A549 (cell line): ENCODE measurements at places on chromosomes 6 and 20.
A peak's percentile ranks its signal among the peaks of the same experiment; 100 is the strongest.

DNA sequence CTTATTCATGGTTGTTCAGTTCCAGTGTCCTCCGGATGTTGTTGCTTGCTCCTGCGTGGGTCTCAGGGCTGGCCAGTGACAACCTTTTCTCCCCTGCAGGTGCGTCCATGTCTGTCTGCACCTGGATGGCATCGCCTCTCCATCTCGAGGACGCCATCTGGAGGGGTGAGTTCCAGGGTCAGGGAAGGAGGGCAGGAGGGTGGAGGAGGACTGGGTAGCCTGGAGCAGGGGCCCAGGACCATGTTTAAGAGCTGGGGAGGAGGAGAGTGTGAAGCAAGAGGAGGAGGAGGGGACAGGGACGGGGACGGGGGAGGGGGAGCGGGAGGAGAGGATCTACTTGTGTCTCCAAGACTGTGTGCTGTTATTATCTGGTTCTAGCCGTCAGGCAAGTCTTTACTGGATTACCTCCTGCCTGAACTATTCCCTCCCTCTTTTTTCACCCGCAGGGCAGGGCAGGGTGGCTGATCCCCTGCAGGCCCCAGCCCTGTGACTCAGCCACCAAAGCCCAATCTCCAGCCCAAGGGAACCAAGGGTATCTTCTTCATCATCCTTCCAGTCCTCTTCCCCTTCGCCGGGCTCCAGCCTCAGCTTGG lies 32.2 kb upstream of the TULP1 start:
- no peak for DNase-seq

DNA sequence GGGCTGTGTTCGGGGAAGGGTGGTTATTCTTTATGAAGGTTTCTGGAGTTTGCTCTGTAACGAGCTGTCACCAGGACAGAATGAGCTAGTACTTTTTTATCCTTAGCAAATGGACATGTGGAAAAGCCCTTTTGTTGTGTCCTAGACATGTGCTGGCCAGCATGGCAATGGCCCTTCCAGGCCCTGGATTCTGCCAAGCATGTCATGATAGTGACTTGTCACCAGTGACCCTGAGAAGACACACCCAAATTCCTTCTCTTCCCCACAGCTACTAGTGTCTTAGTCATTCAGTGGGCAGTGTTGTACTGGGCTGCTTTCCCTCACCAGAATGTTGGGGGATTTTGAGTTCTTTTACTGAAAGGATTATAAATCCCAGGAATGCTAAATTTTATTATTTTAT lies 74.0 kb upstream of the XRN2 start:
- peak; percentile 8 for DNase-seq

- DNase-seq = no peak
Observed at GRCh38 chr20:32945710-32946221, 58.5 kb downstream of the SUN5 start.

- DNase-seq = peak; percentile 87
Observed at GRCh38 chr6:116060572-116061283, at the start of gene FRK. Gene FRK, minus strand, starts transcription at chr6:116060891. Its CDS starts 580 bp downstream, at chr6:116060311.

GRCh38 chr20:45833030-45833882 lies at the start of gene SNX21:
Gene SNX21, plus strand, starts transcription at chr20:45833799. Its CDS starts 121 bp downstream, at chr20:45833920.
- peak; percentile 81 for DNase-seq

GRCh38 chr6:39829331-39829730 lies 37.2 kb downstream of the DAAM2 start:
- DNase-seq = no peak

DNA sequence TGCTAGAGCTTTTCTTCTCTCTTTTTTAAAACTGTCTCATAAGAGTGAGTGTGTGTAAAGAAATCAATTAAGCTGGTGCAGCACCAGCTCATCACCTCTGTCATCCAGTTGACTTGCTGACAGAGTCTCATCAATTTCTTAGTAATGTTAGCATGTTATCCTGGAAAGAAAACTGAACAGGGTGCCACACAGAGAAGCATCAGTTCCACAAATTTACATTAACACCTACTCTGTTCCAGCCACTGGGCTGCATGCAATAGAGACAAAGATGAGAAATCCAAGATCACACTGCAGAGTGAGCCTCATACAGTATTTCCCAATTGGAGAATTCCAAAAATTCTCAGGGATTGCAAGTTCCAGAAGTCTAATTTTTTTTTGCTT lies 207.0 kb upstream of the CITED2 start:
- DNase-seq = no peak
